ENCODE measurements at places on chromosomes 5 and 9. TPM values are rescaled to one million over a fixed set of nuclear protein-coding genes. Genes with fewer than 3 reads are reported as not detected.

IL4 gene
- not detected for polyA plus RNA-seq

HDAC3 gene
- polyA plus RNA-seq: 102 TPM

C5orf24 gene
- 6.5 TPM for polyA plus RNA-seq

FCN2 gene
- polyA plus RNA-seq: not detected

BARHL1 gene
- not detected for polyA plus RNA-seq

IL5 gene
- not detected for polyA plus RNA-seq

ZFP2 gene
- polyA plus RNA-seq: 0.49 TPM

PDLIM4 gene
- polyA plus RNA-seq: not detected

KCNN2 gene
- not detected for polyA plus RNA-seq

CTSV gene
- polyA plus RNA-seq: not detected

RLN1 gene
- polyA plus RNA-seq: 3.1 TPM

GAS1 gene
- polyA plus RNA-seq: not detected

DYNC2I2 gene
- 2.5 TPM for polyA plus RNA-seq

GRCh38 chr5:143217804-143218160 lies 185.7 kb downstream of the NR3C1 start:
- DNase-seq: no peak

DNA sequence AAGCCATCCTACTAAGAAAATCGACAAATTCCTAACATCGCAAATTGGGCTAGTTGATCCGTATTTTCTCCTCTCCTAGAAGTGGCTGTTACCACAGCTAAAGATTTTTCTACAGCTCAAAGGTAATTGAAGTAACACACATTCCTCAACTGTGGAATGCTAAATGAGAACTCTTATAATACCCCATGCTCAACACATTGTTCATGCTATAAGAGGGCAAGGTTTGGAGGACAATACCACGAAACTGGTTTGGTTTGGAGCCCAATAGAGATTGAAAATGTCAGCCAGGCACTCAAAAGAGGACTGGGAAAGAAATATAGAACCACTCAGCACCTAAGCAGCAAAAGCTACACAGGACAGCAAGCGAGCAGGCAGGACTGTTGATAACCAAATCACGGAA lies 10.1 kb downstream of the TXN start:
- DNase-seq: no peak

GRCh38 chr9:113519426-113520108 lies 56.0 kb downstream of the RGS3 start:
- no peak for DNase-seq

GRCh38 chr9:134648701-134649530 lies 7.3 kb downstream of the COL5A1 start:
- no peak for DNase-seq

- no peak for DNase-seq
These were observed 31.7 kb downstream of the MRPL22 start for GRCh38 chr5:154972476-154973080.

GRCh38 chr5:61254969-61255555 lies 77.0 kb upstream of the ZSWIM6 start:
- no peak for DNase-seq

DNA sequence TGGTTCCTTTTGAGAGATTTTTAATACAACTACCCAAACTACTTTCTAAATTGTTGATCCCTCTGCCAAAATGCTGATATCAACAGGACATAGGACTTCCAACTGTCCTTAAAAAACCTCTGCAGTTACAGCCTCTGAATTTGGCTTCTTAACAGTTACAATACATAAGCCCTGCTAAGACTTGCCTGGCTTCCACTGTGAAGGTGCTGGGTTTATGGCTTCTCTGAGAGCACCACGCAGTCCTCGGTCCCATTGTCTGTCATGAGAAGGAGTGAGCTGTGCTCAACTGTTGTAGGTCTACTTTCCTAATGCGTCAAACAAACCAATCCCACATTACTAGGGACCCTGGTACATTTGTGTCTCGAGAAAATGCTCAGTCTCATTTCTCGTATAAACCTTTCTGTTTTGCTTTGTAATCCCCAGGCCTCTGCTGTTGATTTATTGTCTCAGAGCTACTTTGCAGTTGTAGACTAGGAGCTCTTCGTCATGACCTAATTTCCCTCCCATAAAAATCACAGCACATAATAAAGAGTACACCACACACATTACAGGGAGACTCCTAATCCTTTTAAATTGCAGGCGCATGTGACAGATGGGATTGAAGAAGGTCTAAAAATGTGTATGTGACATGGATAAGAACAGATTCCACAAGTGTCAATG lies 274.9 kb downstream of the NR3C1 start:
- DNase-seq: no peak

DNA sequence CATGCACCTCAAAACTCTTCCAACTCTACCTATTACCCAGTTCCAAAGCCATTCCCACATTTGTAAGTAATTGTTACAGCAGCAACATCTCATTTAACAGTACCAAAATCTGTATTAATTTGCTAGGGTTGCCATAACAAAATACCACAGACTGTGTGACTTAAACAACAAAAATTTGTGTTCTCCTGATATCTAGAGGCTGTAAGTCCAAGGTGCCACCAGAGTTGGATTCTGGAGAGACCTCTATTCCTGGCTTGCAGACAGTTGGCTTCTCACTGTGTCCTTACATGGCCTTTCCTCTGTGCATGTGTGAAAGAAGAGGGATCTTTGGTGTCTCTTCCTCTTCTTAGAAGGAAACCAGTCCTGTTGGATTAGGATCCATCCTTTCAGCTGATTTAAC lies 203.8 kb upstream of the PIK3R1 start:
- no peak for DNase-seq

DNA sequence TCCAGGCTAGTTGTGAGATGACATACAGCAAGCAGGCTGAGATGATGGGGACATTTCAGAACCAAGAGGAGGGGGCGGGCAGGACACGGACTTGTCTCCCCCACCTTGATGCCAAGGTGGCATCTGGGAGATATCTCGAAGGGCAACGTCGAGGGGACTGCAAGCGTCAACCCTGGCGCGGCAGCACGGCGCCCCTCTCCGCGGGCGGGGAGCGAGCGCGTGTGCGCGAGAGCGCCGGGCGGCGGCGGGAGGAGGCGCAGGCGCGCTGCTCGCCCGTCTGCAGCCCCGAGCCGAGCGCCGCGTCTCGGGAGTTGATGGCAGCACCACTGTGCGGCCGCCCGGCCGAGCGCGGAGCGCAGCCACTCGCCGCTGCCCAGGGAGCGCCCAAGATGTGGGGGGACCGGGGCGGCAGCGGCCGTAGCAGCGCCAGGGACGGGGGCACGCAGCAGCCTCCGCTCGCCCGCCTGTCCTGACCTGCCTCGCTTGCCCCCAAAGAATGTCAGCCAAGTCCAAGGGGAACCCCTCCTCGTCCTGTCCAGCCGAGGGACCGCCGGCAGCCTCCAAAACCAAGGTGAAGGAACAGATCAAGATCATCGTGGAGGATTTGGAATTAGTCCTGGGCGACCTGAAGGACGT lies at the start of gene PRR16:
PRR16 (plus strand) TSS at position 310 of the 636 bp plus-strand sequence.
- DNase-seq: no peak

DNA sequence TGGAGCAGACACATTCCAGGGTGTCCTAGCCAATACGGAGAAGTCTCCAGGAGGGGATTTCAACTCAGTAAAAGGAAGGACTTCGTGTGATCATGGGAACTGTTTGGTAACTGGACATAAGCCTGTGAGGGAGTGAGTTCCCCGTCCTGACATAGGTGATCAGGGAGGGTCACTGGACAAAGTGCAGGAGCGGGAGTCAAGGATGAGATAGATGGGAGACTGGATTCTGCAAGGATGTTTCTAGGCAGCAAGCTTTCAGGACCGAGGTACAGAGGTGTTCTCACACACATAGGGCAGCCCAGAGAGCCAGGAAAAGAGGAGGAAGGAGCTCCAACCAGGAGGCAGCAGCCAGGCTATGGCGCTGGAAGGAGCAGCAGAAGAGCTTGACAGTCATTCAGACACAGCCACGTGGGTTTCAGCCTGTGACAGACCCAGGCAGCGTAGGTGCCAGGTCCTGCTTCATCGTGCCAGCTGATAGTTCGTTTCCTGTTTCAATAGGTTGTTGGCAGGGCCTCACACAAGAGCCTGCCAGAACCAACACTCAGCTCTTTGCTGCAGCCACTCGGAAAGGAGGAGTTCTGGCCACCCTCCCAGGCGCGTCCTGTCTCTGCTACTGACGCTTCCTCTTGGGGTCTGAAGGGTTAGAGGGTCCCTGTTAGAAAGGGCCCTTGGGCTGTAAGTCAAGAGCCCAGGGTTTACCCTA lies 84.1 kb downstream of the AMBP start:
- DNase-seq: no peak

GRCh38 chr9:136835162-136835931 lies 6.9 kb upstream of the AJM1 start:
- DNase-seq: no peak

DNA sequence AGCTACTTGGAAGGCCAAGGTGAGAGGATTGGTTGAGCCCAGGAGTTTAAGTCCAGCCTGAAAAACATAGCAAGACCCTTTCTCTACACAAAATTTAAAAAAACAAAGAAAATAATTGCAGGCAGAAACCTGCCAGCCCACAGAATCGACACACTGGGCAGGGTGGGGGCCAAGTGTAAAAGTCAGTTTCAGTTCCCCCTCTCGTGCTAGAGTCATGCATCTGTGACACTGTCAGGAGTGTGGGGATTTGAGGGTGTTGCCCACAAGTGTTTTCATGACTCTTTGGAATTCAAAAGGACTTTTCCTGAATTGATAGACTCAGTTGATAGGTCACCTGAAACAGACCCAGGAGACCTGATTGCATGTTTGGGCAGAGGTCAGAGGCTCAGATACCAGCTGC lies 47.6 kb downstream of the PRRC2B start:
- DNase-seq: no peak

DNA sequence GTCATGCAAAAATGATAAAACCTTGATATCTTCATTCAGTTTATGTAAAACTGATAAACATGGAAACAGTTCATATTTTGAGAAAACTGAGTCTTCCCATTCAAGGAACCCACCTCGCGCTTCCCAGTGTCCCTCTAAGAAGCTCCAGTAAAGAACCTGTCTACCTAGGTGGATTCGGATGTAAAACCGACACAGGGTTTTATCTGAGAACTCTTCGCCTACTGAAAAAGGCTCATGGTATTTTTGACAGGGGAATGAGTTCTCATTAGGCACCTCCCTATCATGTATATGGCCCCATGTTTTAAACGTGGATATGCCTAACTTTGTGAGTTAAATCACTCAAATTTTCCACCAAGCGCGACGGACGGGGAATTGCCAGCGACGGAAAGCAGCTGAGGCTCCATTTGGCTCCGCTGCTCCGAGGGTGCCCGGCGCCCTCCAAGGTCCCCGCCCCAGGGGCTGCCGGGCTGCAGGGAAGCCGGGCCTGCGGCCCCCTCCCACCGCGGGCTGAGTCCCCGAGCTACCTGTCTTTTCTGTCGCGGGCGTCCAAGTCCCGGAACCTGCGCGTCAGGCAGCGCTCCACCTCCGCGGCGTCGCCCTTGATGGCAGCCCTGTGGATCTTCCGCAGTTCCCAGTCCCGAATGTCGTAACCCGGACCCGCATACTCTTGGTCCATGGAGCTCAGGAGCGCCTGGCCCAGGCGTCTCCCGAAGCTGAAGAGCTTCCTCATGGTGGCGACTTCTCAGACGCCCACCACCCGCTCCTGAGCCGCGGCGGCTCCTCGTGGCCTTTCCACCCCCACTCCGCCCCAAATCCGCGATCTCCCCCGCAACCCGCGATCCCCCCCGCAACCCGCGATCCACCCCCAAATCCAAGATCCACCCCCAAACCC lies 594 bp downstream of the ANKRD18A start:
- DNase-seq: peak; percentile 10

- DNase-seq: no peak
These were observed 19.3 kb upstream of the TOR2A start for GRCh38 chr9:127754099-127755060.

GRCh38 chr9:6439051-6439703 lies 26.2 kb downstream of the UHRF2 start:
- DNase-seq: no peak

DNA sequence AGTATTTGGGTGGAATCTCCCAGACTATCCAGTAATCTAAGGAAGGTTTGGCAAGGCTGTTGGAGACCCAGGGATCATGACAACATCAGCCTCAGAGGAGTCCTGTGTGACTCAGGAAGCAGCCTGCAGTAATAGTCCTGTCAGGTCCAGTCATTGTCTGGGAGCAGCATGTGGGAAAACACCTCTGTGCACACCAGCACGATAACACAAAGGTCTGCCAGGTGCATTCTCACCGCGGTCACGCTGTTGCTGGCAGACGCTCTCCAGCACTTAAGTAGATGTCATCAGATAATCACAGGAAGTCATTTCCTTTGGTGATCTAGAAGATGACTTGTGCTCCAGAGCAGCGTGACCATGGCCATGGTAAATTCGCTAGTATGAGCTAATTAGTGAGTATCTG lies 99.2 kb upstream of the IQGAP2 start:
- DNase-seq: no peak

DNA sequence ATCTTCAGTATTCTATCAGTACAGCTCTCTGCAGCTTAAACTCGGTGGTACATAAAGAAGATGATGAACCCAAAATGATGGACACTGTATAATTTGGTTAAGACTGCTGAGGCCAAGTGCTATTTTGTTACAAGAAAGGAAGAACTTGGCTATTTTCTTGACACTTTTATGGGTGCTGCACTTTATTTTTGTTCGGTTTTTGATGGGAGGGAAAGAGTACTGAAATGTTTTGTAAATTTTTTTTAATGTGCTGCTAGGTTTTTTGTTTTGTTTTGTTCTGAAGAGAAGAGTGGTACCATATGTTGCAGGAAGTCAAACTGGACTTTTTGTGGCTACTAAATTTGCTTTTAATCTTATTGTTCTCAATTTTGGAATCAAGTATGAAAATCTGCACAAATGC lies 26.7 kb downstream of the CDC37L1 start:
- no peak for DNase-seq

- DNase-seq: no peak
These were observed 3.5 kb upstream of the ZNF366 start for GRCh38 chr5:72510610-72511181.

- DNase-seq: no peak
These were observed 25.0 kb downstream of the RGS3 start for GRCh38 chr9:113488490-113488889.

DNA sequence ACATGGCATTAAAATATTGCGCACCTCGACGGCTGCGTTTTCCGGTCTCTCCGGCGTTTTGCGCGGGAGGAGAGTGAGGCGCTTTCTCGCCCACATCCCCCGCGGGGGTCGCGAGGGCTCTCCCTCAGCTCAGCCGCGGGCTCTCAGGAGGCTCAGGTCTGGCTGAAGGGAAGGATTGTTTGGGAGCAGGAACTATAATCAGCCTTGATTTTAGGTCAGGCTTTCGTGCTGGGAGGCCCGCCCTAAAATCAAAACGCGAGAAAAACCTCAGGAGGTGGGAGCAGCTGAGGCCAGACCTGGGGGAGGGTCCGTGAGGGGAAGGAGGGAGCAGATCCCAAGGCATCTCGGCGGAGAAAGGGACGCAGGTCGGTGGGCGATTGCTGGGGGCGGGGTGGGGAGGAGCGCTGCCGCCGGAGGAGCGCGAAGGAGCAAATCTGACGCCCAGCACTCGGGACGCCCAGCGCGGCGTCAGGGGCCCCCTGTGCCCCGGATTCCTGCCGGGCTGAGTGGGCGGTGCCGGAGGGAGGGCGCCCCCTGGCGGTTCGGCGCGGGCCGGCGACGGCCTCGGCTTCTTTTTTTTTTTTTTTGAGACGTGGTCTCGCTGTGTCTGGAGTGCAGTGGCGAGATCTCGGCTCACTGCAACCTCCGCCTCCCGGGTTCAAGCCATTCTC lies 18.7 kb upstream of the RNF130 start:
- DNase-seq: peak; percentile 87
